ENCODE measurements at places on chromosomes 7 and 10. TPM values are rescaled to one million over a fixed set of nuclear protein-coding genes. Genes with fewer than 3 reads are reported as not detected.
A peak's percentile ranks its signal among the peaks of the same experiment; 100 is the strongest.

- no peak for DNase-seq
Measured at GRCh38 chr7:12314199-12314598, 89.5 kb downstream of the VWDE start.

GRCh38 chr7:30778255-30779025, 7.2 kb downstream of the MINDY4 start:
- DNase-seq, result no peak

DNA sequence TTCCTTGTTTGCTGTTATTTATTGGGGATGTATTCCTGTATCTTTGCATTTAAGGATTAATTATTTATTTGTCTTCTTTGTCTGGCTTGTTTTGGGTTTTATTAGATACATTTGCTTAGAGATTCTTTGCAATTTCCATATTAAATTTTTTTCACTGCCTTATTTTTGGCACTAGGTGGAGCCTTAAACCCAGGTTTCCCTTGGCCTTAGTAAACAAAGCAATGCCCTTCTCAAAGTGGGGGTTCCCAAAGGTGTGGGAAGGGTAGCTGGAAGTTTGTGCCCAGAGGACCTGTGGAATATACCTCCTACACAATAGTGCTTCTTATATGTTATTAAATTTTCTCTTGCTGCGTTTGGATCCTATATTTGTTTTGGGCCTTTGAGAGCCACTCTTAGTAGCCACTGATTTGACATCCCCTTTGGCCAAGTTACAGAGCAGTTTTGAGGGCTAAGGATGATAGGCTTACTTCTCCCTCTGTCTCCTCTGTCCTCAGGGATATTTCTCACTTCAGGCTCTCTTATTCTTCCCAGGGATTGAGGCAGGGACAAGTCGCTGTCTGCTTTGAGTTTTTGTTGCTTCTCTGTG, 162.3 kb downstream of the ITGB1 start:
- DNase-seq, result no peak

Gene NXPH1
- total RNA-seq, result not detected

DNA sequence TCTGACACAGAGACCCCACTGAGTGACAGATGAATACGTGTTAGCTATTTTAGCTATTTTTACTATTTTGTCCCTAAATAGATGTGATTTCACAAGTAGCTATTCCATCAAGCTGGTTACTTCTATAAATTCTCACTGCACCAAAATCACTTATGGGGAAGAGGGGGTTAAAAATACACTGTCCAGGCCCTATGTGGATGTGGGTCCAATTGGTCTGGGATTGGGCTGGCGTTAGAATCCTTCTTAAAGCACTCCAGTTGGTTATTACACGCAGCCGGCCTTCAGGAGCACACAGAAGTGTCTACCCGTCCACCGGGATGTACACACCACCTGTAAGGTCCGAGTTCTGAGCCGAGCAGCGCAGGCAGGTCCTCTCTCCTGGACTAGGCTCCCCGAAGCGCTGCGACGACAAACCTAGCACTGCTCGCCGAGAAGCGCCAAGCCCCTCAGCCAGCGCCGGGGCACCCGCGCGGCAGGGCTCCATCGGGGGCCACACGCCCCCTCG, 222.3 kb upstream of the MKLN1 start:
- no peak for DNase-seq

DNA sequence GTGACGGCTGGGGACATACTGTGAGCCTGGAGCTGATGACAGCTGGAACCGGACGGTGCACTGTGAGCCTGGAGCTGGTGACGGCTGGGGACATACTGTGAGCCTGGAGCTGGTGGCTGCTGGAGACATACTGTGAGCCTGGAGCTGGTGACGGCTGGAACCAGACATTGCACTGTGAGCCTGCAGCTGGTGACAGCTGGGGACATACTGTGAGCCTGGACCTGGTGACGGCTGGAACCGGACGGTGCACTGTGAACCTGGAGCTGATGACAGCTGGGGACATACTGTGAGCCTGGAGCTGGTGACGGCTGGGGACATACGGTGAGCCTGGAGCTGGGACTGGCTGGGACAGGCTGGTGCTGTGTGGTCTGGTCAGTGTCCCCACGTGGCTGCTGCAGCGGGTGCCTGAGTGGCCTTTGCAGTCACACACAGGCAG, 47.9 kb downstream of the PTPRN2 start:
- no peak for DNase-seq

Gene PPP1R3C
- 1.8 TPM for total RNA-seq

GRCh38 chr7:78370936-78371335, 572.4 kb downstream of the PHTF2 start:
- DNase-seq, result no peak

DNA sequence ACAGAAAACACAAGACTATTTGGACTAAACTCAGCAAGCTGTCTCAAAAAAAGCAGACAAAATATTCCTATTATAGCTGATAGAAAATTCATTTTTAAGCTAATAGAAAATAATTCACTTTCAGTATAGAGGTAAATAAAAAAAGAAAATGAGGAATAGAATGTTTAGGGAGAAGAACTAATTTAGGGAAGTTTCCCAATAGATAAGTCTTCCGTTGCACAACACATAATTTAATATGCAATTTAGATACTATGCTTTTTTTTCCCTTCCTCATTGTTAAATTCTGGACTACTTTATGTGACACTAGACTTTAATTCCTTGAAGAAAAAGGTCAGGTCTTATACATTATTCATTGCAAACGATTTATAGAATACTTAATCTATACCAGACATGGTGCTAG, 10.3 kb downstream of the PNPLA8 start:
- DNase-seq, result no peak

DNA sequence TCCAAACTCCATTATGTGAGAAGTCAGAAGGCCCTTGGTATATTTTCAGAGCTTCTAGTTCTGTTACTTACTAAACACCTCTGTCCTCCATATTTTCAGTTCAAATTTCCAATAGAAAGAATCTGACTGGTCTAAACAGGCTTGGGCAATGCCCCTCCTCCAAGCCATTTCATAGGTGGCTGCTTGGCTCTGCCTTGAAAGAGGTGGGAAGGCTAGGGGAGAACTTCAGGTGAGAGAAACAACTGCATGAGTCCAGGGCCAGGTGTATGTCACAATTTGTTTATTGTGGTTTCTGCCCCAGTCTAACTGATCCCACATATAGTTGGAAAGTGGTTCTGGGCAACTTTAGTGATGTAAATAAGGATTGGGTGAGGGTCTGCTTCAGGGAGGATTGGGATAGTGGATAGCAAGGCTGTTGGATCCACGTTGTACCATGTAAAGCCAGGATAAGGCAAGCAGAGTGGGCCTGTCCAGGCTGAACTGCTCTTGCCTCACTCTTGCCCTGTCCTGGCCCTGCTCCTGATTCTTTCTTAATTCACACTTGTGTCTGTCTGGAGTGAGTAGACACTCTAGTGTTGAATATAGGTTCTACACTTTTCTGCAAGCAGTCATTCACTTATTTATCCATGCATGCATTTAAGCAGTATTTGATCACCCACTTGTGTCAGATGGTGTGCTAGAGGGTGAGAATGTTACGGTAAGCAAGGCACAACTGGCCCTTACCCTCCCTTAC, 67.5 kb upstream of the COMTD1 start:
- no peak for DNase-seq

DNA sequence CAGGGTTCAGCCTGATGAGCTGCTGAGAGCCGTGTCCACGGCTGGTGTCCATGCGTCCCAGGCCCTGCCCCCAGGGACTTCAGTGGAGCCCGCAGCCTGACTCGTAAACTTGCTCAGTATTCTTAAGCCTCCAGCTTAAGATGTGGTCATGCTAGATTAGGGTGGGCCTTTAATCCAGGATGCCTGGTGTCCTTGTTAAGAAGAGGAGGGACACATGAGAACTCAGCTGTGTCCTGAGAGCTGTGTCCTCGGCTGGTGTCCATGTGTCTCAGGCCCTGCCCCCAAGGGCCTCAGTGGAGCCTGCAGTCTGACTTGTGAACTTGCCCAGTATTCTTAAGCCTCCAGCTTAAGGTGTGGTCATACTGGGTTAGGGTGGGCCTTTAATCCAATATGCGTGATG, 23.0 kb downstream of the DOCK1 start:
- no peak for DNase-seq

- no peak for DNase-seq
Measured at GRCh38 chr10:32616438-32616837, 170.5 kb downstream of the CCDC7 start.

Gene C10orf67
- total RNA-seq, result 0.07 TPM

DNA sequence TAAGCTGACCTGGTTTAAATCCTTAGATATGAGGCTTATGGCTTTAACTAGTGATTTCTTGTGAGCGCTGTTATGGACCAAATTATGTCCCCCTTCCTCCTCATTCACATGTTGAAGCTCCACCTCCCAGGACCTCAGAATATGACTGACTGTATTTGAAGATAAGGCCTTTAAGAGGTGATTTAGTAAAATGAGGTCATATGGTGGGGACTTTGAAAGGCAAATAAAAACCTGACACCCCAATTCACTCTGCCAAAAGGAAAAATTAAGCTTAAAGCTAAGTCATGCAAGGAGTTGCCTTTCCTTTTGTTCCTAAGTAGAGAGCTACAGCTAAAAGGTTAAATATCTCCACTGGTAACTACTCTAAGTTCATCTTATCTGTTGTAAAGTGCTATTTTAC, 36.4 kb upstream of the FIGNL1 start:
- DNase-seq, result no peak

DNA sequence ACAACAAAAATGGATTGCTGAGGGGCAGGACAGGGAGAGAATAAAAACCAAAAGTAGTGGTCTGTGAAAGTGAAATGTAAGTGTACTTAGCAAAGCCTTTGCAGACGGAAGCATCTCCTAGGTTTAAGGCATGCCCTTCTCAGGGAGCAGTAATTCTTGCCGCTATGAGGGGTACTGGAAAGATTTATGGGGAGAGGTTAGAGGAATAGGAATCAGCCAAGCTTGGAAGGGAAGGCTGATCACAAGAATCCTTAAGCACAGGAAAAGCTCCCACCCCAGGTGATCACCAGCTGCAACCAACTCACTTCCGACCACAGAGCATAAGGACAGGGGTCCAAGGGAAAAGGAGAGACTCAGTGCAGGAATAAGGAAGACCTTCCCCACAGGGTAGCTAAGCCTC, 10.3 kb downstream of the GFRA1 start:
- no peak for DNase-seq

- no peak for DNase-seq
Measured at GRCh38 chr10:104322416-104322782, 15.9 kb downstream of the ITPRIP start.

Gene CPA5
- total RNA-seq, result not detected

- no peak for DNase-seq
Measured at GRCh38 chr7:1787241-1787640, 117.2 kb downstream of the ELFN1 start.

Gene OGDH
- 65.2 TPM for total RNA-seq

Gene TMEM178B
- total RNA-seq, result 5.5 TPM

GRCh38 chr7:72493850-72494661, 81.9 kb upstream of the CALN1 start:
- DNase-seq, result no peak

DNA sequence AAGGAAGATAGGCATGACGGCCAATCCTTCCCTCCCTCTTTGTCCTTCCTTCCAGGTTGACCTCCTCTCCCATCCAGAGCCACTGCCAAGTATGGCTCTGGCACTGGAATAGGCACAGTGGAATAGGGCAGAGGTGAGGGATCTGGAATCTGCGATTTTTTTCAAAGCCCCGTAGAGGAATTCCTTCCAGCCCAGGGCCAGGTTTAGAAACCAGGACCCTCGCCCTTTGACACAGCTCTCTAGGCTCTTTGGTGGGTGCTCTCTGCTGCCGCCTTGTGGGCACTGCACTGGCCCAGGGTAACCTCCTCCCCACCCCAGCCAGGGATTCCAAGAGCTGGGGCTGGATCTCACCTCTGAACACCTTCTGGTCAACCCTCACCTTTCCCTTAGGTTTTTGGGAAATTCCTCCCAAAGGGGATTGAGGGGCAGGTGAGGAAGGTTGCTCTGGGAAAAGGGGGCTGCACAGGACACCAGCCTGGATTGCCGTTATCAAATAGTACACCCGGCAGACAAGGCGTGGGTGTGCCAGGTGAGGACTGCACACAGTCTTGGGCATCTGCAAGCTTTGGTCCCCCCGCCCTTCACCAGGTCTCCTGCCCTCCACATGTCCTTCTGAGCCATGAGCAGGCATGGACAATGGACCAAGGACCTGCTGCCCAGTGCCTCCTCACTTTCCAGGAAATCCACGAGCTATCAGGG, 22.8 kb downstream of the C10orf105 start:
- no peak for DNase-seq

Gene CRYGN
- 0.84 TPM for total RNA-seq

DNA sequence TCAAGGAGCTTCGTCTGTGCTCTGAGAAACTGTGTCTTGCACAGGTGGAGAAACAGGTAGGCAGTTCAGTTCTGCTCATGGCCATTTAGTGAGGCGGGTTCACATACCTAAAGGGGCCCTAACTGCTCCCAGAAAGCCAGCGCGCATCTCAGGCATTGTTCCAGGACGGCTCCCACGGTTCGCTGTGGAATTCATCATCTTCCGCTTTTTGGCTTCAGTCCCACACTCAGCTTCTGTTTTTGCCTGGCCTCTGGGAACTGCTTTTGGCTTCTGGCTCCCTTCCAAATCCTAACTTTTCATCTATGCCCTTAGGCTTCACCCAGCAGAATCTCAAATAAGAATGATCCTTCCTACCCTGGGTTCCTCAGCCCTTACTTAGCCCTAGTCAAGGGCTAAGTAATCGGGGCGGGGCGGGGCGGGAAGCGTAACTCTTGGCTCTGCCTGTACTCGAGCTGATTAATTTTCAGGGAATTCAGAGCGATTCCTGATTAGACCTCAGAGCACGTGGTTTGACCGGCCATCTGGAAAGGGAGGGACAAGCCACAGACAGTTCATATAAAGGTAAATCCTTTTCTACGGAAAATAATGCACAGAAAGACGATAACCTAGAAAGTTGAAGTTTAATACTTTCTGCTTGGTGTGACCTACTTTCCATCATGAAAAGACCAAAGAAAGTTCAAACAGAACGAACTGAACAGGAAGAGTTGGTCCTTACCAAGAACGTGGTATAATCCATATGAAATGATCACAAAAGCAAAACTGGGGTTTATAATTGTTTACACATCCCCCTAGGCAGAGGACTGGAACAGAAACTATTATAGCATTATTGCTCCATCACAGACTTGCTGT, 105.7 kb downstream of the ST8SIA6 start:
- peak; percentile 57 for DNase-seq

Gene CLEC5A
- total RNA-seq, result not detected

GRCh38 chr7:151517601-151518104, 2.0 kb downstream of the RHEB start:
- DNase-seq, result no peak

- no peak for DNase-seq
Measured at GRCh38 chr7:7164591-7164990, 17.8 kb upstream of the C1GALT1 start.

Gene NME8
- not detected for total RNA-seq

Data from kidney epithelial cell (primary cell).